ENCODE measurements at places on chromosomes 2 and 18.
A peak's percentile ranks its signal among the peaks of the same experiment; 100 is the strongest.

- DNase-seq = no peak
These were observed 198.2 kb downstream of the CD8B2 start for GRCh38 chr2:106685180-106685897.

GRCh38 chr2:123073371-123073770 lies 951.7 kb upstream of the CNTNAP5 start:
- no peak for DNase-seq

DNA sequence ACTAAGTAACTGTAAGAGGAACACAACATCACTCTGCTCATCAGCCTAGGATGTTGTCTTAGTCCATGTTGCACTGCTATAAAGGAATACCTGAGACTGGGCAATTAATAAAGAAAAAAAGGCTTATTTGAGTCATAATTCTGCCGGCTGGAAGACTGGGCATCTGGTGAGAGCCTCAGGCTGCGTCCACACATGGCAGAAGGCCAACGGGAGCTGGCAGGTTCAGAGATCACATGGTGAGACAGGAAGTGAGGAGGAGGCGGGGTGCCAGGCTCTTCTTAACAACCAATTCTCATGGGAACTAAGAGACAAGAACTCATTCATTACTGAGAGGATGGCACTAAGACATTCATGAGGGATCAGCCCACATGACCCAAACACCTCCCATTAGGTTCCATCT lies 46.8 kb downstream of the EPG5 start:
- DNase-seq = peak; percentile 56

- DNase-seq = no peak
These were observed 44.9 kb downstream of the LINC00305 start for GRCh38 chr18:64103986-64104385.

- no peak for DNase-seq
These were observed 8.8 kb upstream of the SNED1 start for GRCh38 chr2:240989451-240990265.

- peak; percentile 80 for DNase-seq
These were observed 2.2 kb upstream of the NRP2 start for GRCh38 chr2:205680067-205680466.

GRCh38 chr2:134177351-134177931 lies 76.4 kb upstream of the MGAT5 start:
- no peak for DNase-seq

DNA sequence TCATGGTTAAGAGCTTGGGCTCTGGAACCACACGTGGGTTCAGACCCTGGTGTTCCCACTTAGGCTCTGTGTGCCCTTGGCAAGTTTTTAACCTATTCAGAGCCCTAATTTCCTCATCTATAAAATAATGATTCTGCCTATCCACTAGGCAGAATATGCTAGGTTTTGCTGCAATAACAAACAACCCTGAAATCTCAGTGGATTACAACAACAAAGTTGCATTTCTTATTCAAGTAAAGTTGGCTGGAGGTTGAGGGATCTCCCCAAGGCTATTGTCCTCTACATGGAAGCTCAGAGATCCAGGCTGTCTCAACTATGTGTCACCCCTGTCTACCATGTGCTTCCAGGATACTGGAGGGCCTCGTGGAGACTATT lies 275.4 kb upstream of the SIX2 start:
- DNase-seq = no peak

- no peak for DNase-seq
These were observed 920.9 kb downstream of the NRXN1 start for GRCh38 chr2:50111067-50111466.

DNA sequence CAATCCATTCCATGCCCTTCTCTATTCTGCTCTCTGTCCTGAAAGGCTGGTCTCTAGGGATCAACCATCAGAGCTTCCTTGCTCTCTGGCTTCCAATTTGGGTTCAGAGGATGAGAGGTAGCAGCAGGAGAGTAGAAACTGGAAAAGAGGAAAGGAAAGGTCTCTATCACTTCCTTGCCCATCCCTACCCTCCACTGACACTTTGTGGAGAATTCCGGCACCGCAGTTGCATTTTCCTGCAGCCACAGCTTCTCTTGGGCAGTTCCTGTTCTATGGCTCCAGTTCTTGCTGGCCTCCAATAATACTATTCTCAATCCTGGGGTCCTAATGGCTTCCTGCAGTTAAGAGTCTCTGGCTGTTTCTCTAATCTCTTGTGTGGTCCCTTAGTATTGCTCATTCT lies 13.3 kb upstream of the IMPACT start:
- no peak for DNase-seq

DNA sequence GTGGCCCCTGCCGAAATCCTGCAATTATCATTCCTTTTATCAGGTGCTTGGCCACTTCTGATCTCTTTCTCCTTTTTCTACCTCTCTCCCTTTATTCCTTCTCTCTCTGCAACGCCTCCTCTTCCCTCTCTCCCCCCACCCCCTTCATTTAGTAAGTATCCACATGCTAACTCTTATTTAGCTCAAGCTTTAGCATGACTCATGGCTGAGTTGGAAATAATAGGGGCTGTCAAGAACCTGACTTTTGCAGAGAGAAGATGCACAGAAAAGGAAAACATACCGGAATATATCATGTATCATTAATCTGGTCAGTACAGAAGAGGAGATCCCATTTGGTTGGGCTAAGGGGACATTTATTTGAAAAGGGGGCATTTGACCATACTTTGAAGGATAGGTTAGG lies 33.1 kb downstream of the FAM171B start:
- DNase-seq = no peak

GRCh38 chr2:127377262-127377661 lies 10.5 kb downstream of the MAP3K2 start:
- DNase-seq = no peak

- DNase-seq = no peak
These were observed 152.2 kb downstream of the INHBB start for GRCh38 chr2:120498121-120498520.

DNA sequence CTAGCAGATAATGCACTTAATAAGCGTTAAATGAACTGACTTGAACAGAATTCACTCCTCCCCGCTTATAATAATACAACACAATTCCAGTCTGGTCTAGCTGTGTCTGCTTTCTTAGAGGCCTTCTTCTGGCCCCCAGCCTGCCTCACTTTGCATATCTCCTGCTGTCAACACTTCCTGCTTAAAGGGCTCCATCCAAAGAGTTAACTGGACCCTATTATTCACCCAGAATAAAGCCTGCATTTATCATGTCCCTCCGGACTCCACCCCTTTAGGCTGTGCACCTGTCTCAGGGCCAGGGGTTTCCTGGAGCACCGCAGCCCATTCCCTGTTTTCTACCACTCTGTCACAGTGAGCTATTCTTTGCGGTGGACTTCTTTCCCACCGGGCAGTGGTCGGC lies 292.8 kb upstream of the FBXO11 start:
- DNase-seq = no peak

- DNase-seq = no peak
These were observed 16.2 kb upstream of the ZCCHC2 start for GRCh38 chr18:62506495-62507143.

DNA sequence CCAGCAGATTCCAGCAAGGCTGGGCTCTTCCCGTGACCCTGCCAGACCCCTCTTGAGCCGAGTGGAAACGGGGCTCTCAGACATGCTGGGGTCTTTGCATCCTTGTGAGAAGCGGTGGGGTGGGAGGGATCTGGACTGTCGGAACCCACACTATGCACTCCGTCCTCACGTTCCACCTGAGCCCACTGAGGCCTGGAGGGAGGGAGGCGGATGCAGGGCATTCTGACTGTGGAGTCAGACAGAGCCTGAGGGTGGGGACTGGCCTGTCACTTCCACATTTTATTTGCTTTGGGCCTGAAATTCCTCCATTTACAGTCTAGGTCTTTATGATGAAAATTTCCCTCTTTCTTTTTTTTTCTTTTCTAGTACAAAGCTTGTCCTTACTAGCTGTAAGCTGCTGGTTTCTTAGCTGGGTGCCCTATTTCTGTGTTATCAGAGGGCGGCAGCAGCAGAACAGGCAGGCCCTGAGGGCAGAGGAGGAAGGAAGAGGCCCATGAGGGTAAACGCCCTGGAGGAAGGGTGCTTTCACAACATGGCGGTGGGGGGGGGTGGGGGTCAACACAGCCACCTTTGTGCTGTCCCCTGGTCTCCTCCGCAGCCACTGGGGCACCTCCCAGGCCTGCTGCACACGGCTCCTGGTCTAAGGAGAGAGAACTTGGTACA lies 373.5 kb upstream of the MYT1L start:
- no peak for DNase-seq

- no peak for DNase-seq
These were observed 26.3 kb downstream of the DHRS9 start for GRCh38 chr2:169095621-169096105.

DNA sequence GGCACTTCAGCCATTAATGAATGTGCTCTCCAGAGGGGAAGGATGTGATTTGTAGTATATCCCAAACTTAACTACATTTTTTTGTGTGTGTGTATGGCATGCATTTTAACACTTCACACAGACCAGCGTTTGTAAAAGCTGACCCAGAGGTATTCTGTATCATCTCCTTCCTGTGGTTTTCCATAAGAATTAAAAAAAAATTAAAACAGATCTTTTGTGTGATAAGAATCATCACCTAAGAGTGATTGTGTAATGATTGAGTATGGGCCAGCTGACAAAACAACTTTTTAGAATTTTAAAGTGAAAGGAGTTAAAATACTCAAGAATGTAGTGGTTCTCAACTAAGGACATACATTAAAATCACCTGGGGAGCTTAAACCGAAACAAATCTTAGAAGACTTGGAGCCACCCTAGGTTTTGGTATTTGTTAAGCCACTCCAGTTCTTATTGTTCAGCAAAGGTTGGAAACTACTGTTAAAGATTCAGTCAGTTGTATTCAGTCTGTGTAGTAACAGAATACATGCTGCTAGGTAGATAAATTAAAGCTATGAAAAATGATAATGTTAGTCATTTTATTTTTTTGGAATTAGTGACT lies 120.1 kb downstream of the HAUS1 start:
- DNase-seq = no peak

Measured in NCI-H1092 (cell line).